Stomach (tissue), 19 donors: ENCODE measurements at places on chromosomes 2 and 18. TPM values are rescaled to one million over a fixed set of nuclear protein-coding genes. Genes with fewer than 3 reads are reported as not detected.

DNA sequence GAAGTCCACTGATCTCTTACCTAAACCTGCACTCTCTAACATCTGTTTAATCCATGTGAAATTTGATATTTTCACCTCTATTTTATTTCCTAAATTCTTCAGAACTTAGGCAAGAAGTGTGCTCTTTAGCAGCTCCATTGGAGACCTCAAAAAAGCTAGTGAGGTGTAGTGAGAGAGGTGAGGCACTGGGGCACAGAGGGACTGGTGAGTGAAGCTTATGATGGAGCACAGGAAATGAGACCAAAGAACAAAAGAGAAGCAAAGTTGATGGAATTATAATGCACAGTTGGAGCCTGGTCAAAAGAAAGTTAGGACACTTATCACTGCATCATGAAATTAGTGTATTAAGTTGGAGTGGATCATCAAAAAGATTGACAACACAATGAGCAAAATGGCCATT lies 1050.7 kb upstream of the NRXN1 start:
- no peak overlapping the region for H3K27ac ChIP-seq
- H3K27me3 ChIP-seq, result no peaks in the 10 kb centered on the region
- DNase-seq, result no peak
- H3K36me3 ChIP-seq, result no peaks in the 10 kb centered on the region
- H3K4me3 ChIP-seq, result no peak overlapping the region
- no peaks in the 10 kb centered on the region for H3K4me1 ChIP-seq

DNA sequence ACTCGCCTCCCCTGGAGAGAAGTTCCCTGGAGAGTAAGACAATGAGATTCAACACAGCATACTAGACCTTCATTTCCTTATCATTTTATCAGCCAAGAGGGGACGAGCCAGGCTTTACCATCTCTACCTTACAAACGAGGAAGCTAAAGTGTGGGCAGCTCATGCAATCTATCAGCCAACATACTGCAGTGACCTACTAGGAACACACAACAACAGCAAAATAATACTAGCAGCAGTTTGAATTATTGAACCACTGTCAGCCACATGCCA lies 60.0 kb upstream of the TEX51 start:
- H3K27ac ChIP-seq, result no peak overlapping the region
- no peak overlapping the region for H3K4me3 ChIP-seq
- no peaks in the 10 kb centered on the region for H3K36me3 ChIP-seq
- no peaks in the 10 kb centered on the region for H3K27me3 ChIP-seq
- no peaks in the 10 kb centered on the region for H3K4me1 ChIP-seq

DNA sequence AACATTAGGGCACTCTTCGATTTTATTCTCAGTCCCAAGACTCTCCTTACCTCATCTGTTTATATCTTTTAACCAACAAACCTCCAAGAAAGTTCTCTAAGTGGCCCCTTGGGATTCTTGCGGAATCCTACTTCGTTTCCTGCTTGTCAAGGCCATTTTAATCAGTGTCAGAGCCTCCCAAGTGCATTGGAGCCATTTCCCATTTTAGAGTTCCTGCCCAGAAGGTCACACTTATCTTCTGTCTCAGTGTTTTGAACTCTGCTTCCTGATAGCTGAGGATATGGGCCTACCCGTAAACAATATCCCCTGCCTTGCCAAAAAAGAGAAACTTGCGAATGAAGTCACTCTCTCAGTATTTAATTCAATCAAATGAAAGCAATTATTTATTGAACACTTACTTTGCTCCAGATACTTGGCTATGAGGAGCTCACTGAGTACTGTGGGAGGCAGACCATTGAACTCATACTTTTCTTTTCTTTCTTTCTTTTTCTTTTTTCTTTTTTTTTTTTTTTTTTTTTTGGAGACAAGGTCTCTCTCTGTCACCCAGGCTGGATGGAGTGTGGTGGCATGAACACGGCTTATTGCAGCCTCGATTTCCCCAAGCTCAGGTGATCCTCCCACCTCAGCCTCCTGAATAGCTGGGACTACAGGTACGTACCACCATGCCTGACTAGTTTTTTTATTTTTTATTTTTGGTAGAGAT lies 5.7 kb upstream of the NOSTRIN start:
- DNase-seq, result no peak
- no peaks in the 10 kb centered on the region for H3K27me3 ChIP-seq
- H3K4me3 ChIP-seq, result no peak overlapping the region
- H3K36me3 ChIP-seq, result no peaks in the 10 kb centered on the region
- H3K27ac ChIP-seq, result peak overlapping the region; percentile 55
- no peaks in the 10 kb centered on the region for H3K4me1 ChIP-seq

GRCh38 chr18:35197296-35197695 lies 43.5 kb upstream of the ZNF397 start:
- no peak overlapping the region for H3K27ac ChIP-seq
- no peaks in the 10 kb centered on the region for H3K4me1 ChIP-seq
- DNase-seq, result no peak
- H3K36me3 ChIP-seq, result no peaks in the 10 kb centered on the region
- H3K27me3 ChIP-seq, result no peaks in the 10 kb centered on the region

GRCh38 chr2:145777297-145777696 lies 1257.4 kb upstream of the ZEB2 start:
- H3K27me3 ChIP-seq, result no peaks in the 10 kb centered on the region
- no peak overlapping the region for H3K27ac ChIP-seq
- DNase-seq, result no peak
- no peaks in the 10 kb centered on the region for H3K4me1 ChIP-seq

DNA sequence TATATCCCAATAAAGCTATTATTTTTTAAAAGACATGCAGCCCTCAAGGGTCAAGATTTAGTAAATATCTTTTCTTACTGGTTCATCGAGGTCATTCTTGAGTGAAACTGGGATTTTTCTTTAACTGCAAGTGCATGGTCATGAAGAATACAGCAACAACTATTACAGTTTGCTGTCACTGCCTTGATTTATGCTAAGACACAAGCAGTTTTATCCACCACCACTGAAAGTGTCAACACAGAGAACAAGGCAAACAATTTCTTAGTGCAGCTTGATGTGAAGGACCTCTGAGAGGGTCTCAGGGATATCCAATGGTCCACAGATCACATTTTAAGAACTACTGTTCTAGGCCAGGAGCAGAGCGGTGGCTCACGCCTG lies 12.1 kb downstream of the SP3 start:
- H3K27ac ChIP-seq, result no peak overlapping the region
- no peak overlapping the region for H3K4me3 ChIP-seq
- H3K36me3 ChIP-seq, result peaks cover 38% of the 10 kb centered on the region
- no peaks in the 10 kb centered on the region for H3K27me3 ChIP-seq

DNA sequence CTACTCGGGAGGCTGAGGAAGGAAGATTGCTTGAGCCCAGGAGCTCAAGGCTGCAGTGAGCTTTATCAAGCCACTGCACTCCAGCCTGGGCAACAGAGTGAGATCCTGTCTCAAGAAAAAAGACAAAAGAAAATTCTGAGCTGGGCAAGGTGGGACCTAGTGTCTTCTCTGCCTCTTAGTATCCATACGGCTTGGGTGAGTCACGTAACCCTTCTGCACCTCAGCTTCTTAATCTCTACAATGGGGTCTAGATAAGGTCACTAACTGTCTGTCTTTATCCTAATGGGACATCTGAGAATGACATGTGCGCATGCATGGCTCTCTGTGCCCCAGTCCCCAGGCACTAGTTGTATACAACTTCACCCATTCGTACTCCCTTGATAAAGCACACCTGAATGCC lies 53.4 kb upstream of the TLK1 start:
- no peak overlapping the region for H3K4me3 ChIP-seq
- no peaks in the 10 kb centered on the region for H3K36me3 ChIP-seq
- no peak for DNase-seq
- no peaks in the 10 kb centered on the region for H3K4me1 ChIP-seq
- no peaks in the 10 kb centered on the region for H3K27me3 ChIP-seq
- no peak overlapping the region for H3K27ac ChIP-seq

GRCh38 chr2:85016446-85016845 lies 45.5 kb downstream of the KCMF1 start:
- no peaks in the 10 kb centered on the region for H3K36me3 ChIP-seq
- no peak for DNase-seq
- no peaks in the 10 kb centered on the region for H3K27me3 ChIP-seq
- H3K4me1 ChIP-seq, result peaks cover 82% of the 10 kb centered on the region
- H3K27ac ChIP-seq, result peak overlapping the region; percentile 25

DNA sequence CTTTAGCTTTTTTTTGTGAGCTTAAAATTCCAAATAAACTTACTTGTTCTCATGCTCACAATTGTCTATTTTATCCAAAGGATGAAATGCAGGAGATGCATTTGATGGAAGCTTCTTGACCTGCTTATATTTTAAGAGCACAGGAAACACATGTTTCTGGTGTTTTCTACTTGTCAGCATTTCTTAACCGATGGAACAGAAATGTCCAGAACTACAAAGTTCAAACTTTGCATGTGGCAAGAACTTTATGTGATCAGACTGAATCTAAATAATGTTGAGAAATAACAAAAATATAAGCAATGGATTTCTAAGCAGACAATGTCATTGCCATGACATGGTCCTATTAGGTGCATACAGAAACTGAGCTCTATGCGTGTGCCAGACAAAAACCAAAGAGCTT lies 9.9 kb upstream of the CTLA4 start:
- no peak overlapping the region for H3K4me3 ChIP-seq
- H3K27me3 ChIP-seq, result no peaks in the 10 kb centered on the region
- H3K36me3 ChIP-seq, result no peaks in the 10 kb centered on the region
- H3K4me1 ChIP-seq, result no peaks in the 10 kb centered on the region

DNA sequence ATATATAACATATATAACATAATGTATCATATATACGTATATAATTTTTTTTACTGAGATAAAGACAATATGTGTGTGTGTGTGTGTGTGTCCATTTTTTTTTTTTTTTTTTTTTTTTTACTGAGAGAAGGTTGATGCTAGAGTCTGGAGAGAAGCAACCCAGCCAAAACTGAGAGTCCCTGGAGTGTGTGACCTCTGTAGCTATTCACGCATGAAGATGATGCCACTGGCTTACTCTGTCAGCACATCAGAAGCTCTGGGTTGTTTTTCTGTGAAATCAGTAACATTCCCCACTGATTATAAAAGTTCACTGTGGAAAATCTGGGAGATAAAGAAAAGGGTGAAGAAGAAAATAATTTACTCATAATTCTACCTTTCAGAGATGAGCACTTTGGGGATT lies 27.2 kb downstream of the CCDC195 start:
- H3K4me1 ChIP-seq, result no peaks in the 10 kb centered on the region
- no peak overlapping the region for H3K4me3 ChIP-seq
- no peaks in the 10 kb centered on the region for H3K36me3 ChIP-seq
- H3K27ac ChIP-seq, result no peak overlapping the region

GRCh38 chr2:147133286-147133908 lies 711.4 kb upstream of the ACVR2A start:
- no peak overlapping the region for H3K4me3 ChIP-seq
- no peak overlapping the region for H3K27ac ChIP-seq
- H3K27me3 ChIP-seq, result no peaks in the 10 kb centered on the region
- no peak for DNase-seq
- H3K36me3 ChIP-seq, result no peaks in the 10 kb centered on the region
- H3K4me1 ChIP-seq, result no peaks in the 10 kb centered on the region

DNA sequence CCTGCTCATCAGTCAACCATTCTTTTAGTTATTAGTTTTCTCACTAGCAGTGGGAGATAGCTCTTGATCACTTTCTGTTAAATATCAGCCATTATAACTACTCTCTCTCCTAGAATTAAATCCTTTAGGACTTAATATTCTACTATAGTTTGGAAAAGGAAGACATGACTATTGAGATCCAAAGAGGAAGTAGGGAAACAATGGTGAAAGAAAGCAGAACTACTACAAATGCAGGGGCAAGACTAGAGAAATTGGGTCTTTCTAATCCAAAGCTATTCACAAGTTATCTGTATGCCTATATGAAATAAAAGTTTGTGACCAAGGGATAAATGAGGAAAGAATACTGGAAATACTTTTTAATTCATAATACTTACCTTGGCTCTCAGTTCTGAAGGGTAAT lies 65.1 kb downstream of the SRBD1 start:
- H3K4me1 ChIP-seq, result no peaks in the 10 kb centered on the region
- no peaks in the 10 kb centered on the region for H3K27me3 ChIP-seq
- H3K27ac ChIP-seq, result no peak overlapping the region
- no peak for DNase-seq

DNA sequence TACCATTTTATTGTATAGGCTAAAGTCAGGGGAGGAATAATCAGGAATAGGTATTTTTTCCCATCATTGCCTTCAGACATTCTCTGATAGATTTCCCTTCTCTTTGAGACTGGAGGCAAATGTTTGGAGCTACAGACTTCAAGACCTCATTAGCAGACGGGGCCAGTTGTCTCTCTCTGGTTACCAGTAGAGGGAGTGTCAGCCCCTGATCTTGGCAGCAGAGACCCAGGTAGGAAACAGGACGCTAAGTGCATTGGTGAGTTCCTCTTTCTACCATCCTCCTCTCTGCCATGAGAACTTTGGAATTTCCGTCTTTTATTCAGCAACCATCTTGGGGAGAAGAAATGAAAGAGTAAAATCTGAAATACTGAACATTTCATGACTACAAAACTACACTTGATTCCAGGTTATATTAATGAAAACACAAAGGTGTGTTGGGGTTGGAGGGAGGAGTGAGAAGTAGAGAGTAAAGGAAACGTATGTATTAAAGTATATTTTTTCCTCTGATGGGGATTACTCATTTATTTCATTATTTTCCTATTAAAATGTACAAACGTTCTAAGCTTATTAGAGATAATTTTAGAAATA lies 186.2 kb upstream of the GCFC2 start:
- H3K27ac ChIP-seq, result no peak overlapping the region
- DNase-seq, result peak; percentile 54
- no peaks in the 10 kb centered on the region for H3K36me3 ChIP-seq
- H3K27me3 ChIP-seq, result no peaks in the 10 kb centered on the region

DNA sequence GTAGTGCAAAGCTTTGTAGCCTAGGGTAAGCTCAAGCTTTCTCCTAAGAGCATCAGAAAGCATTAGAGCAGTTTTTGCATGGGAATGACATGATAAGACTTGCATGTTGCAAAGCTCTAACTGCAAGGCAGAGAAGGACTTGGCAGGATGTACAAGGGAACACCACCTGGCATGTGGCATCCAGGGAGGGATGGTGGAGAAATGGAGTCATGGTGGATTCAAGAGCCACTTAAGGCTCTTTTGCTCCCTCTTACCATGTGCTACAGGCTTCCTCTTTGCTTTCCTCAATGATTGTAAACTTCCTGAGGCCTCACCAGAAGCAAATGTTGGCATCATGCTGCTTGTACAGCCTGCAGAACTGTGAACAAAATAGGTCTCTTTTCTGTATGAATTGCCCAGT lies 266.0 kb downstream of the GLI2 start:
- no peak for DNase-seq
- H3K27ac ChIP-seq, result no peak overlapping the region
- H3K27me3 ChIP-seq, result no peaks in the 10 kb centered on the region
- peaks cover 4% of the 10 kb centered on the region for H3K4me1 ChIP-seq

The POTEC gene
- not detected for total RNA-seq

The ARHGEF4 gene
- total RNA-seq, result 7.7 TPM

The TMEM169 gene
- total RNA-seq, result 2.8 TPM

The MZT2B gene
- total RNA-seq, result 218 TPM

The CACNB4 gene
- 4.3 TPM for total RNA-seq

The SAG gene
- 1.5 TPM for total RNA-seq

The EFEMP1 gene
- total RNA-seq, result 34.9 TPM

The DLX1 gene
- not detected for total RNA-seq

The KANSL1L gene
- total RNA-seq, result 54.5 TPM
